ENCODE measurements at places on chromosomes 3 and 15.
A peak's percentile ranks its signal among the peaks of the same experiment; 100 is the strongest.

DNA sequence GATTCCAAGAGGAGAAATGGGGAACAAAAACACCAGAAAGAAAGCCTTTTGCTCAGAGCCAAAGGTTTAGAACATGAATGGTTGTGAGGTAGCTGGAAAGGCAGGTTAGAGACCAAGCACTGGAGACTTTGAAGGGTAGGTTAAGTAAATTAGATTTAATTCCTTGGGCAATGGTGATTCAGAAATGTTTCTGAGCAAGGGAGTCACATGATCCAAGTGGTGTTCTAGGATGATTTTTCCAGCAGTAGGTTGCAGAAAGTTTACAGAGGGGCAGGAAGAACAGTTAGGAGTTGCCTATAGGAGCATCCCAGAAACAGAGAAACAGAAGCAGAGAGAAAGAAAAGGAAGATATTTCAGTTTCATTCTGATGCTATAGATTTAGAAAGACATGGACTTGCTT lies 139.8 kb downstream of the WDR76 start:
- no peak for DNase-seq

- DNase-seq = no peak
These were observed 8.5 kb upstream of the ISLR2 start for GRCh38 chr15:74121858-74122257.

DNA sequence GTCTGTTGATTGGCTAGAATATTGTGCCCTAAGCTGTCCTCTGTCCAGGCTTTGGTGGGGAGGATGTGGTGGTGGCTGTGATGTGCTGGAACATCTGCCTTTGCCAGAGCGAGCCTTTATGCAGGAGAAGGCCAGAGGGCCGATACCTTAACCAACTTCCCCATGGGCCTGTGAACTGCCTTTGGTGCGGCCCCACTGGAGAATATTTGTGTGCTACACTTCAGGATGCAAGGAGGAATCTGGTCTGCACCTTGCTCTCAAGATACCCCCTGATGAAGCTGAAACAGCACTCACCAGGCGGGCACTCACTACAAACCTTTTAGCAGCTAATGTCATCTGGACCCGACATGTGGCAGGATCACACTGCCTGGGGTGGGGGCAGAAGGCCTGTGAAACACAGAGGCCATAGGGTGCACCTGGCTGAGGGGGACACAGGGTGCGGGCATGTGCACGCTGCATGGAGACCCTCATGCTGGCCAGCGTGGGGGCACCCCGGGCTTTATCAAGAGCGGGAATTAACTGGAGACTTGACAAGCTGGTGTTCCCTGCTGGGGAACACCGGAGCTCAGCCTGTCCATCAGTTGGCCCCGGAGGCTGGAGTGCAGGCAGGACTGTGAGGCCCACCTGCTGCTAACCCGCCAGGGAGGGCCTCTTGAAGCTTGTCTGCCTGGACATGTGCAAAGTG lies 16.4 kb downstream of the PRR23E start:
- DNase-seq = no peak

GRCh38 chr3:134974624-134975023 lies 179.6 kb downstream of the EPHB1 start:
- DNase-seq = no peak

GRCh38 chr3:60737633-60738399 lies 513.4 kb downstream of the FHIT start:
- DNase-seq = no peak

DNA sequence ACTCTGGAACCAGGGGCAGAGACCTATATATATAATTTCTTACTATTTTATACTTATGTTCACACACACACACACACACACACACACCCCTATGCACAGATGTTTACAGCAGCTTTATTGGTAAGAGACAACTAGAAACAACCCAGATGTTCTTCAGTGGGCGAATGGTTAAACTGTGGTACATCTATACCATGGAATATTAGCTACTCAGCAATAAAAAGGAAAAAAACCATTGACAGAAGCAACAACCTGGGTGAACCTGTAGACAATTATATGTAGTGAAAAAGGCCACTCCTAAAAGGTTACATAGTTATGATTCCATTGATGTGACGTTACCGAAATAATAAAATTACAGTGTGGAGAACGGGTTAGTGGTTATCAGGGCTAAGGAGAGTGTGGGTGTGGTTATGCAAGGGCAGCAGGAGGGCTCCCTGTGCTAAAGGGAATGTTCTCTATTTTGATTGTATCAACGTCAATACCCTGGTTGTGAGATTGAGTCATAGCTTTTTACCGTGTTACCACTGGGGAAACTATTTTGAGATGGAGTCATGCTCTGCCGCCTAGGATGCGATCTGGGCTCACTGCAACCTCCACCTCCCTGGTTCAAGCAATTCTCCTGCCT lies 85.5 kb downstream of the FLNB start:
- no peak for DNase-seq

- DNase-seq = no peak
These were observed 60.9 kb downstream of the MGLL start for GRCh38 chr3:127761441-127761801.

GRCh38 chr3:23602971-23603370 lies 202.8 kb upstream of the UBE2E1 start:
- no peak for DNase-seq

- DNase-seq = peak; percentile 19
These were observed 73.6 kb upstream of the CGNL1 start for GRCh38 chr15:57302640-57303257.

GRCh38 chr3:181622365-181622764 lies 89.4 kb upstream of the SOX2 start:
- no peak for DNase-seq

DNA sequence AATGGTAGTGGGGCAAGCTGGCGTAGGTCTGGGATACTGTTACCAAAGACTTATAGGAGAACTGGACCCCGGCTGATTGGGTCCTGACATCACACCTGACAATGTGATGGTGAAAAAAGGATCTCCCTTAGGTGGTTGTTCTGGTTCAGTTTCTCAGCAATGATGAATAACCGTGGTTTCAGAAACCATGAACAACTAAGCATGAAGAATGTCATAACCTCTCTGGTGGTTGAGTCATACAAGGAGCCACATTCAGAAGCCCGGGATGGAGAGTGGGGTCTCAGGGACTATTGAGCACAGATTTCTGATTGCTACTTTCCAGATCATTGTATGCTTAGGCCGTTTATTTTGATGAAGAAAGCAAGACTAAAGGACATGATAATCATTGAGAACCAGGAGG lies 17.4 kb downstream of the GPR160 start:
- peak; percentile 43 for DNase-seq

DNA sequence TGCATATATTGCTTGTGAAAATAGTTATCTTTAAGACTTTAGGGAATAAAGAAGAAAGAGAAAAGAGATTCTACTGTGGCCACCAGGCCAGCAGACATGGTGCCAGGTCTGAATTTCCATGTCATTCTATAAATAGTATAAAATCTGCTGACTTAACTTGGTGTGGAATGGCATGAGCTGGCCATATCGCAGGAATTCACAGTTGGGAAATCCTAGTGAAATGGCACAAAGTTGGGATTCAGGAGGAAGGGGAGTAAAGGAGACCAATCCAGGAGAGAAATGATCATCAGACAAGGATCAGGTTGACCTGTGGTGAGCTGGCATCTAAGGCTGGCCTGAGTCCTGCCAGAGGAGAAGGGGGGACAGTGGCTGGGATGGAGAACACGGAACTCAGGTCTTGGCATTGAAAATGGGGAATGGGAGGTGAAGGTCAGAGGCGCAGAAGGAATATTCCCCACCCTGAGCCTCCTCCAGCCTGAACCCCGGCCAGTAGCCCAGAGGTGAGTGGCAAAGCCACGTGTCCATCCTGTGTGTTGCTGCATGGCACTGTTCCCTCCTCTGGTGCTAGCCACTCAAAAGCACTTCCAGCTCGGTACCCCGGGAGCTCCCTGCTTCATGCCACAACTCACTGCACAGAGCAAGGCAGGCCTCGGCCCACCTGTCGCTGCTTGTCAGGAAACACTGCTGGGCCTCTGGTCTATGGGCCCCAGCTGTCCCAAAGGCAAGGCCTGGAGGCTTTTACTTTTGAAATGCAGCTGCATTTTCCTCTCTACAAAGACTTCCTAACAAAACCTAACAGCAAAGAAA lies 51.4 kb downstream of the SSUH2 start:
- DNase-seq = no peak

- DNase-seq = no peak
These were observed 158.5 kb downstream of the FBLN2 start for GRCh38 chr3:13707456-13707855.

GRCh38 chr15:36358523-36358922 lies 220.9 kb upstream of the CDIN1 start:
- no peak for DNase-seq
